Hematopoietic multipotent progenitor cell treated with erythropoietin and hydrocortisone succinate and interleukin-3 and kit ligand, for 17 days (in vitro differentiated cells): ENCODE measurements at places on chromosomes 6 and 20.

- no peak for DNase-seq
These were observed 9.6 kb upstream of the PKIG start for GRCh38 chr20:44572551-44573500.

DNA sequence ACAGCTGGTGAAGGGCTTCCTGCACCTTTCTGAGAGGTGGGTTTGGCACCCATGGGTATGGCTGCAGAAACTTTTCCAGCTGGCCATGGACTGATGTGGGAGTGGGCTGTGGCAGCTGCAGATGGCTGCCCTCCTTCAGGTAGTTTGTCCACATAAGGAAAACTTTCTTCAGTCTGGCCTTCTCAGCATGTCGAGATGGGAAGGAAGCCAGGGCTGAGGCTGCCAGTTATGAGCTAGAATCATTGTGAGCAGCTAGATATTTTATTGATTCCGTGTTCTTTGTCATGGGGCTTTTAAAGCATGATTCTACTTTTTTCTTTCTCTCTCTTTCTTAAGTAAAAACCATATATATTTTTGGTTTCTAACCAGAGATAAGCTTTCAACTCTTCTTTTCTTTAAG, 16.6 kb downstream of the NKX2-4 start:
- DNase-seq: no peak

DNA sequence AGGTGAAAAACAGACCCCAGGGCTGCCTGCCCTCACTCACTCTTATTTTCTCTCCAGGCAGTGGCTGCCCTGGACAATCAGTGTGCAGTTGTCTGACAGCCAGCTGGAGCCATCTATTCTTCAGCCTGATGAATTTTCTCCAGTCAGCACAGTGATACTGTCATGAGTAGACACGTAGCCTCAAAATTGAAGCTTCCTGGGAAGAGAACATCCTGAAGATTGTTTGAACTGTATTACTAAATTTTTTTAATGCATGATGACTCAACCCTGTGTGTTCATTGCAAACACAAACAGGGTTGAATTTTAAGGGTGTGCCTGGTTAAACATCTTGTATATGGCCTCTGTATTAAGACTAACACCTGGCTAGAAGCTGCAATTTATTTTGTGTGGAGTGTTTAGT, 49.8 kb upstream of the STXBP5 start:
- DNase-seq: no peak

DNA sequence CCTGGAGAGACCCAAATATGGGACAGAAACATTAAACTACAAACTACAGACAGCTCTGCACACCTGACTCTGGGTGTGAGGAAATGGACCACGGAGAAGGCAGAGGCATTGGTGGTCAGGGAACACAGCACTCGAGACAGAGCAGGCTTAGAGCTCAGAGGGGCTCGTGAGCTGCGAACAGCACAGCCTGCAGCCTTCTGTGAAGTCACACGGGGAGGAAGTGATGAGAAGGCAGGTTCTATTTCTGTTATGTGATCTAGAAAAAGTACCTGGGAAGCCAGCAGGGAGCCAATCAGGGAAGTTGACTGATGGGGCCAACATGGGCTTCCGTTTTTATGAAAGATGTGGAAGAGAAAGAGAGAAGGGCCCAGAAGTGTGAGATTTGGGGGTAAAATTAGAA, 88.9 kb upstream of the SNAP25 start:
- no peak for DNase-seq
